ENCODE measurements at places on chromosomes 4 and X. TPM values are rescaled to one million over a fixed set of nuclear protein-coding genes. Genes with fewer than 3 reads are reported as not detected.

GRCh38 chrX:21524008-21524407 lies 134.1 kb downstream of the KLHL34 start:
- no peak for DNase-seq

GRCh38 chr4:32136081-32136787 lies 1416.1 kb downstream of the PCDH7 start:
- no peak for DNase-seq

The CT45A7 gene
- total RNA-seq = not detected

GRCh38 chrX:134019567-134020206 lies 34.3 kb upstream of the GPC3 start:
- DNase-seq = no peak

GRCh38 chr4:41935652-41936021 lies 408 bp downstream of the TMEM33 start:
- peak; percentile 18 for DNase-seq

The FAT1 gene
- 277 TPM for total RNA-seq

DNA sequence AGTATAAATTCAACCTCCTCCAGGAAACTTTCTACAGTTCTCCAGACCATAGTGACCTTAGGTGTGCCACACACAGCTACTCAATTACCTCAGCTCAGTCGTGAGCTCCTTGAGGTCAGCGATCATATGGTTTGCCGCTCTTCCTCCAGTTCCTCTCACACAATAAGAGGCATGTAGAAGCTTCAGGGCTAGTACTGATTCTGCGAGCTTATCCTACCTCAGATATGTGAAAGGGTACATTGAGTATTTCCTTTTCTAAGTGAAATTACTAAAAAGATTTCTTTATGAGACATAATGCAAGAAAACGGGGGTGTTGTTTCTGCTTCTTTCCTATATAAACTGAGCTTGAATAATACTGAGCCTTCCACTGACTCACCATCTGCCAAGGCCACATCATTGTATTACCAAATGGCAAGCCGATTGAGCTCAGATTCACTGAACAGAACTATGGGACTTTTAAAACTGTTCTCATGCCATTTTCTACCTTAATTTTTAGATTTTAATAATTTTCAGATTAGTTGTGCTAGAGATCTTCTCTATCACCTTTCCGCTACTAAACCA lies 183.1 kb downstream of the HS6ST2 start:
- no peak for DNase-seq

The CFAP47 gene
- not detected for total RNA-seq

The LGI2 gene
- total RNA-seq = not detected

DNA sequence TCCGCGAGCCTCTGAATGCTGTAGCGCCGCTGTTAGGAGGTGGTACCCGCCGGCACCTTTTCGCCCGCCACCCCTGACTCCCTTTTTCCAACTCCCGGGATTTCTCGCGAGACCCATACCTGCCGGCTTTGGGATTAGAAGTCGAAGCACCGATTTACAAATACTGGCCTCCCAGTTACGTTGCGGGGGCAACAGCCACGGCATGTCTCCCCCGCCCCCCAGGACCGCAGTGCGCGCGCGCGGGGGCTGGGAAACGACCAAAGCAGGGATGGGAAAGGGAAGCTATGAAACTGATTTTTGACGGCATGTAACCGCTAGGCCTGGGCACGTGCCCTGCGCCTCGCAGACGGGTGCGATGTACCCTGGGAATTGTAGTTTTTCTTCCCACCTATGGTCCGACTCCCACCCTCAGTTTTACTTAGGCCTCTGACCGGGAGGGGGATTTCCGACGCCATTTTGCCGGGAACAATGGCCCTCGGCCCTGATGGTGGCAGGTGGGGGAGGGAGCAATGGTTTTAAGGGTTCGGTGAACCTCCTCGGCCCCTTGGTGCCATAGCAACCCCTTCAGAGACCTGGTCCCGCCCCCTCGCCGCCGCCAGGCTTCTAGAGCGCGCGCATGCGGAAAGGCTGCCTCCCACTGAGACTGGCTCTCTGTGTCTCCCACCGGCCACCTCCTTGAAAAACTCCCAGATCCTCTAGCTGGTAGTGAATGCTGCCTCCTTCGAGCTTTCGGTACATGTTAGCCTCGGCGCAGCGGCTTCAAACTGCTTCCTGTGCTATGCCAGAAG lies 772 bp upstream of the WNK3 start:
- DNase-seq = no peak

DNA sequence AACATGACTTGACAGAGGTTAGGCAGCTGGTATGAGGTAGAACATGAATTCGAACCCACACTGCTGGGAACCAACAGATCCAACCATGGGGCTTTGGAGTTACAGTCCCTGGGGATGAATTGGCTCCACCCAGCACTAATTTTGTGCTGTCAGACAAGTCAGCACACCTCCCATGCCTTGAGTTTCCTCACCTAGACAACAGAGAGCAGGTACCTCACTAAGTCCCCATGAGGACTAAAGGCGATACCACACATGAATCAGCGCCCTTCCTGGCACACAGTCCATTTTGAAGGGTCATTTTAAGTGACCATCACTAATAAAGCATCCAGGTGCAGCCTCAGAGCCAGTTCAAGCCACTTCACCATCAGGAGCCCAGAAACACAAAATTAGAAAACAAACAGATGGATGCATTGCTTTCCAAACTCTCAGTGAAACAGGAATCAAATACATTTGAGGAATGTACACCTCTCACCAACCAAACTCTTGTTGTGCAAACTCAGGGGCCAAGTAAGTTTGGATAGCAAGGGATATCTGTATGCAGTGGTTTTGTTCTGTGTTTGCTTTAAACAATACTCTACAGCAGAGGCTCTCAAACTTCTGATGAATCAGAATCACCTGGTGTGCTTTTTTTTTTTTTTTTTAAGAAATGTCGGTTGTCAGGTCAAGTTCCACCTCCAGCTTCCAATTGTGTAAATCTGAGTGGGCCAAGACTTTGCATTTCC lies 10.1 kb downstream of the IDS start:
- DNase-seq = peak; percentile 20

DNA sequence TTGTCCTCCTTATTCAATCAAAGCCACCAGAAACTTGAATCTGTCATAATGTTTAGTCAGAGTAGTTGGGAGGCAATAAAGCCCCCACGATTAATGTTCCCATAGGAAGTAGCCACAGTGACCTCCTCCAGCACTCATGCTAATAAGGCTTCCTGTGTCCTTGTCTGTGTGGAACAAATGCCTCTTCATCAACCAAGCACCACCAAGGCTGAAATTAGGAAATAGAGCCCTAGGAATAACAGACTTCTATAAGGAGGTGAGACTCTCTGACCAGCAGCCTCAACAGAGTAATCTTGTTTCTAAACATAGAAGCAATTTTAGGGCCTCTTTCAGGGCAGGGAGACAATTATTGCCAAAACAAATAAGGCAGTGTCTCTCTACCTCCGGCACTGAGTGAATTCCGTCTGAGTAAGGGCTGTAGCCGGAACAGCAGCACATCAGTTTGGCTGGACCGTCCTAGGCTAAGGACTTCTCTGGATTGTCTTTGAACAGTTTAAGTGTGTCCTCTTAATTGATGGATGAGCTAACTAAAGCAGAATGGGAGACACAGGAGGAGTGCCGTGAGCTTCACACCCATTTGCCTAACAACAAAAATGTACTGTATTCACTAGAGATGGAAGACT lies 329.2 kb upstream of the HAND2 start:
- no peak for DNase-seq

The VCX gene
- total RNA-seq = not detected

DNA sequence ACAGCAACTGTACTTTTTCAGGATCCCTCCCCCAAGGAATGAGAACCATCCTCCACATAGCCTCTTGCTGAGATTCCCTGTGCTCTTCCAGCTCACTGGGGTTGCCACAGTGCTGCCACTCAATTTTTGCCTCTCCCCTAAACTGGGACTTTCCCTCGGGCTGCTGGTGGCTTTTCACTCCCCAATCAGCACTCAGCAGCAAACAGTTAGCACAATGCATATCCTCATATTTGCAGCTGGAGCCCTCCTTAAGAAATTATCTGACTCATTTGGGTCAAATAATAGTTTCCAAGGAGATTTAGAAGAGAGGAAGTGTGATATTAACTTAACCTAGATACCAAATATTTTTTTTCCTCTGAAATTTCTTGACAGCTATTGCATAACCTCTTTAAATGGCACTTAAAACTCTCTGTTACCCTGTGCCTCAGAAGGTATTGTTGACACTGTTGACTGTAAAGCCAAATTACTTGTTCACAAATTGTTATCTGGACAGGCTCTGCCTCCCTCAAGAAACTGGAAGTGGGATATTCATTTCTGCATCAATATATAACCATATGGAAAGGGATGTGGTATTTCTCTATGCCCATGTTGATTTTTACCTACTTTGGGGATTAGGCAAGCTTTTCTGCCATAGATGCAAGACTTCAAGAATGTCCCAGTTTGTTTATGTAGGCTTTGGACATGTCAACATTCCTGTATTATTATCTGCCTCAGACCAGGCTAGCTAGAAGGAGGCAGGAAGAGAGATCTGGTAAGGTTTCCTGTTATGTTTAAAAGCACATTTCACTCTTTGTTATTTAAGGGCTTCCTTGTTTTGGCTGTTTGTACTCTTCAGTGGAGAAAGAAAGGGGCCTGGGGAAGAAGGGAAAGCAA lies 58.0 kb downstream of the SEPTIN11 start:
- peak; percentile 86 for DNase-seq

GRCh38 chrX:136784231-136784630 lies 3.5 kb upstream of the ARHGEF6 start:
- DNase-seq = no peak

DNA sequence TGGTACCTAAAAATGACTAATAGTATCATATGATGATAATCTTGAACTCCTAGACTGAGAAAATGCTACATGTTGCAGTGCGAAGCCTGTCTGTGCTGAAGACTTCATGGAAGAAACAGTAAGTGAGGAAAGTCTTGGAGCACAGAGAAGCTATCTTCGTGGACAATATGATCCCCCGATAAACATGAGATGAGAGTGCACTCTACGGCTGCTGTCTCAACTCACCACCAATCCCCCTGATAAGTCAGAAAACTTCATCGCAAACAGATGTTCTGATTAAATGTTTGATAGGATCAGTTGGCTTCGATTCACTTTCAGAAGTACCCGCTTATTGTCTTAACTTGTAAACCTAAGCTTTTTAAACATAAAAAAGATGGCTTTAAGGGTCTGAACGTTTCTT lies 130.2 kb downstream of the ELOVL6 start:
- no peak for DNase-seq

The ANOS1 gene
- not detected for total RNA-seq

- DNase-seq = no peak
Measured at GRCh38 chrX:100946299-100946927, 17.7 kb upstream of the XKRX start.

DNA sequence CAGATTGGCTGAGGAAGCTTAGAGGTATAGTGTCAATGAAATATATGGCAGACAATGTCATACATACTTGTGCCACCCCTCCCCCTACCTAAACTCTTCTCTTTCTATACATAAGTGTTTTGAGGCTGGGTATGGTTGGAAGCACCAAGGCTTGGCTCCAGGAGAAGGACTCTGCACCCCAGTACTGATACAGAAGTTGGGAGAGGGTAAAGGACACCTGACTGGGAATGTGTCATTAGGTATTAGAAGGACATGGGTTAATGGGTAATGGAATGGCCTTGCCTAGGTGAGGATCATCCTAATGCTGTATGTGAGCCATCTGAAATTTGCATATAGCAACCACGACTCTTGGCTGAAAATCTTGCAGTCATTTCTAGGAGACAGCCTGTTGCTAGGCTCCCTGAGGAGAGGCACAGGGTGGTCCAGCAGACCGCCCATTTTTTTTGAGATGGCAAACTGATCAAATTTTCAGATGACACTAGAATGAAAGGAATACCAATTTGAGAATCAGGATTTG lies 26.8 kb upstream of the AP1S2 start:
- no peak for DNase-seq

GRCh38 chr4:184331268-184331995 lies 113.8 kb upstream of the ENPP6 start:
- no peak for DNase-seq

- peak; percentile 86 for DNase-seq
Measured at GRCh38 chr4:21780148-21780547, 168.4 kb downstream of the KCNIP4 start.

DNA sequence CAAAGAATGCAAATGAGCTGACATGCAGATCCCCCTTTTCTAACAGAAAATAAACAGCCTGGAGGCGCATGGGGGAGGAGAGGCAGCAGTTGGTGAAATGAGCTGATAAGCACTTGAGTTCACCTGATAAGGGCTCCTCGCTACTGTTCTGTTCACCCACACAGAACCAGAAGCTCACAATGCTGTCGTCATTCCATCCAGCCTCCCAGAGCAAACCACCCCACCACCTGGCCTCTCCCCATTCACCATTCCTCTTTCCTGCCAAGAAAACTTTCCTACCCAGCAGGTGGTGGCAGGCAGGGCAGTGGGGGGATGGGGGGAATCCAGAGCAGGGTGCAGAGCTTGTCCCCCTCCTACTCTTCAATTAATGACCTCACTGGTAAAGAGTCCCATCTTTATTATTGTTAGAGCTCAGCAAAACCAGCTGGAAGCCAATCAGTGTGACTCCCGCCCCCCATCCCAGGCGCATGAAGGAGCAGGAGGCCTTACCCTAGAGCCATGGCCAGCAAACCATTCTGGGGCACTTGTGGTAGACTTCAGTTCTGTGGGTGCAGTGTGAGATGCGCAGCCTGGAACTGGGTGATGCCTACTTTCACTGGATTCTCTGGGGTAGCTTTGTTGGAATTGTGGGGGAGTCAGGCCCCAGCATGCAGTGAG lies 350.3 kb downstream of the ZIC3 start:
- DNase-seq = no peak

The DLG3 gene
- total RNA-seq = 6.8 TPM

DNA sequence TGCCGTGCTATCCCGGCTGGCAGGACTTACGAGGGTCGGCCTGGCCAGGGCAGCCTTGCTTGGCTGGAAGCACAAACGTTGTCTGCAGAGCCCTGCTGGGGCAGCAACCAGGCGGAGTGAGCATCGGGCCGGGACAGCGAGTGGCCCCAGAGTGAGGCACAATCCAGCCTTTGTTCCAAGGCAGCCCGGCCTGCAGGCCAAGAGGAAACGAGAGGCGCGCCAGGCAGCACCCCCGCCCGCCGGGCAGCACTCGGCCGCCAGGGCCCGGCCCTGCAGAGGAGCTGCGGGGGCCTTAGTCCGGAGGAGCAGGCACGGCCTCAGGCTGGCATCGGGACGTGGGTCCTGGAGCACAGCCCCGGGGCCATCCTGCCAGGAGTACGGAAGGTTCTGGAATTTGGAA lies 24.1 kb downstream of the FGFRL1 start:
- no peak for DNase-seq

The GAB3 gene
- total RNA-seq = 12.5 TPM

DNA sequence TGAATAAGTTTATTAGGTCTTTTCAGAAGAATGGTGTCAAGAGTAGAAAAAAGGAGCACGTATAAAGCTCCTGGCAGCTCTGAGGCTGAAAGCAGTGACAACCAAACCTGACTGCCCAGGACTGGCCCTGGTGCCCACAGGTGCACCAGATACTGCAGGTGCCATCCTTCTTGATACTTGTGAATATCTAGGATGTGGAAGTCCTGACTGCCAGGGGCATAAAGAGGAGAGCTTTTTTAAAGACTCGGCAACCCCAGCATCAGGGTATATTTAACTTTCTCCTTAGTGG lies 60.7 kb downstream of the TMEM150C start:
- no peak for DNase-seq

The OPN1MW3 gene
- total RNA-seq = not detected

The PDCL2 gene
- total RNA-seq = not detected

All from LHCN-M2 (cell line).